Urothelium cell line (cell line): ENCODE measurements at places on chromosomes 6 and 20.

DNA sequence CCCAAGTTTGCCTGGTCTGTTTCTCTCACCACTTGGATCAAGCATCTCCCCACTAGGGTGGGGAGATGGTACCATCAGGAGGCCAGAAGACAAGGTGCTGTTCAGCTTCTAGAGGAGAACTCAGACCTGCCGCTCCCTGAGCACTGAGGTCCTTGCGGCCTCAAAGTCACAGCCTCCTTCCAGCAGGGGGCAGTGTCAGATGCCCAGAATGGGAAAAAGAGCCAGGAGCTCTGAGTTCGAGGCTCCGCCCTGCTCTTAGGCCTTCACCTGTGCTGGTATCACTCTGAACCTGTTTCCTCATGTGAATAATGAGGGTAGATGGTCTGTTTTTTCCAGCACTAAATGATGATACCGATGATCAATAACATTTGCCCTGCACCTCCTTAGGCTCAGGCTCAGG, 68.7 kb downstream of the TOX2 start:
- DNase-seq, result no peak

- no peak for DNase-seq
Observed at GRCh38 chr20:58044931-58045555, 183.4 kb downstream of the ANKRD60 start.

DNA sequence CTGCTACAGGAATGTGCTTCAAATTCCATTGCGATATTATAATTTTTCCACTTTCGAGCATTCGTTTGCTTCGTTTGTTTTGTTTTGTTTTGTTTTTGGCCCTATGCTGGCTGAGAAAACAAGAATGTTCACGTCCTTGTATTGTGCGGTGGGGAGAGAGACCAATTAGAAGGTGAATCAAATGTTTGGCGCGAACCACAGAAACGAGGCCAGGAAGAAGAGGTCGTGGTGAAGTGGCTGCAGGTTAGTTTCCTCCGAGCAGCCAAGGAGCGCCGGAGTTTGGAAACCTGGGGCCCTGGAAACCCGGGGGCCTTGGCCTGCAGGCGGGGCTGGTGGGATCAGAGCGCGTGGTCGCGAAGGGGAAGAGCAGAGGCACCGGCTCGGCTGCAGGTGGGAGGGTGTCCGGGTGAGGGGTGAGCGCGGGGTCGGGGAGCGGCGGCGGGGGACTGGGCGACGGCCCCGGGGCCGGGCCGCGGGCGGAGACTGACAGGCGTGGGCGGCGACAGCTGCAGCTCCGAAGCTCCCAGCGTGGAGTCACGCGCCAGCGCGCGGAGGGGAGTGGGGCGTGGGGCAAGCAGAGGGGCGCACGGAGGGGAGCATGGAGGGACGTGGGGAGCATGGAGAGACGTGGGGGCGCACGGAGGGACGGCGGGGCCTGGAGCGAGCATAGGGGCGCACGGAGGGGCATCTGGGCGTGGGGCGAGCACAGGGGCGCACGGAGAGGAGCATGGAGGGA, 141.5 kb upstream of the PDE10A start:
- DNase-seq, result peak; percentile 20

GRCh38 chr6:70124443-70124842, 178.4 kb downstream of the COL9A1 start:
- no peak for DNase-seq

GRCh38 chr6:157677235-157677634, 145.8 kb upstream of the SNX9 start:
- DNase-seq, result no peak

- DNase-seq, result peak; percentile 82
Observed at GRCh38 chr6:39865011-39865888, 69.0 kb downstream of the MOCS1 start.

- no peak for DNase-seq
Observed at GRCh38 chr6:12152023-12152970, 137.9 kb upstream of the EDN1 start.

- DNase-seq, result no peak
Observed at GRCh38 chr6:8549074-8549790, 113.9 kb upstream of the SLC35B3 start.

GRCh38 chr6:56220078-56220477, 27.3 kb downstream of the COL21A1 start:
- DNase-seq, result no peak

GRCh38 chr6:42979523-42980177, 669 bp upstream of the PEX6 start:
- peak; percentile 26 for DNase-seq

- DNase-seq, result no peak
Observed at GRCh38 chr20:57756213-57756612, 46.4 kb upstream of the PMEPA1 start.

GRCh38 chr6:139722530-139722929, 348.1 kb upstream of the CITED2 start:
- no peak for DNase-seq

GRCh38 chr6:490251-491037, 98.9 kb downstream of the IRF4 start:
- DNase-seq, result no peak

DNA sequence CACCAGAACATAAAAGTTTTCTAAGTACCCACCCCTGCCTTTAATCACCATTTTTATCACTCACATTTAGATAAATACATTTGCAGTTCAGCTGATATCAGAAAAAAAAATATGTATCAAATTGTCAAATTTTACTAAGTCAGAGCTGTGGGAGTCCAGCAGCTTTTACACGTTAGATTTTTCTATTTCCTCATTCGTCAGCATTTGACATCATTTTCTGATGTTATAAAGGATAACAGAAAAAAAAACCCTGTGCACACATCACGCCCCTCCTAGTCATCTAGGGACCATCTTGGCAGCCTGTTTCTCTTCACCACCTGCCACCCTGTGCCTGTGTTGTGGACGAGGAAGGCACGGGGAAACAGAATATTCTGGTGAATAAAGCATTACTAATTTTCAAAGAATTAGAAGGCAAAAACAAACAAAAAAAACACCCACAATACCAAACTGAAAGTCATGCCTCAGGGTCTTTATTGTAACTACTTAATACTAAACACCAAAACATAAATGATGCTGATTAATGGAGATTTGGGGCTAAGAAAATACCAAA, 12.4 kb downstream of the B4GALT5 start:
- no peak for DNase-seq

- no peak for DNase-seq
Observed at GRCh38 chr6:106101466-106101865, 15.3 kb downstream of the PRDM1 start.

DNA sequence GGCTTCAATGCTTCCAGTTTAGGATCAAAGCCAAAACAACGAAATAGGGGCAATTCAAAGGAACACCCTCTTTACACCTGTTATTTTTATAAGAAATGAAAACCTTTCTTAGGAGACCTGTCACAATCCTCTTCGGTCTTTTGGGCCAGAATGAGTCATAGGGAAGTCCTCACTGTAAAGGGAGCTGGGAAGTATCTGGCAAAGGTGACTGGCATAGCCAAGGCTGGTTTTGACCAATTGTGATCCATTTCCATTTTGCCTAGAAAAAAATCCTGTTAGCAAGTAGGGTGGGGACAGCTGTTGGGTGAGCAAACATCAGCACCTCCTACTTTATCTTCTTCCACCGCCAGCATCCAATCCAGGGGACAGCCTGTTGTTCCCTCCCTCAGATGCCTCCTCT, 343.2 kb upstream of the SULF2 start:
- DNase-seq, result peak; percentile 40

- no peak for DNase-seq
Observed at GRCh38 chr20:47127546-47127945, 229.0 kb downstream of the ZMYND8 start.

DNA sequence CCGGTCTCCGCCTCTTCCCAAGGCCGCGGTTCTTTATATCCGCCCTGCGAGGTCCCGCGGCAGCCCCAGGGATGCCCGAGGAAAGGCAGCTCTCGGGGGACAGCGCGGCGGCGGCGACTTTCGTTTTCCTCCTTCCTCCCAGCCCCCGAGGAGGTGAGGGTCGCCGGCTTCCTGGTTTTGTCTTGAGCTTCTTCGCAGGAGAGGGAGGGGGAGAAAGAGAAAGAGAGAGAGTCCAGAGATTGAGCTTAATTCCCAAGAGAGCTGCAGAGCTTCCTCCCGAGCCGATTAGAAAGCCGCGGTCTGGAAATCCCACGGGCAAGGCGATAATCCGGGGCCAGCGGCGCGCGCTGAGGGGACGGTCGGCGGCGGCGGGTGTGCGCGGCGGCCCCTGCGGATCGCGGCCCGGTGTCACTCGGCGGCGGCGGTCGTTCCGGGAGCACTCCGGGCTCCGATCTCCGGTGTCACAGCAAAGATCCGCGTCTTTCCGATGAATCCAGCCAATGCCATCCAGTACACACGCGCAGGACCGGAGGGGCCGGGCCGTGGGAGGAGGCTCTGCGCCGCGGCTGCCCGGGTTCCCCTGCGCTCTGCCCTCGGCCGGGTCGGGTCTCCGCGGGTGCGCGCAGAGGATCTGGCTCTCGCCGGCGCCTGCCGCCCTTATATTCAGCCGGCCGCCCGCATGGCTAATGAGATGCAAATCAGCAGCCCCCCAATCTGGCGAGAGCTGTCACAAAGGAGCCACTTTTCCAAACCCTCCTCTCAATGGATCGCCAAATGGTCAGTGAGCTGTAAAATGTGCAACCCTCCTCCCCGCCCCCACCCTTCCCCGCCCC, at the start of gene DLL1:
Gene DLL1, minus strand, starts transcription at position 783 of the 833 bp plus-strand sequence. CDS start 939 bp downstream, outside the sequence.
- peak; percentile 46 for DNase-seq

DNA sequence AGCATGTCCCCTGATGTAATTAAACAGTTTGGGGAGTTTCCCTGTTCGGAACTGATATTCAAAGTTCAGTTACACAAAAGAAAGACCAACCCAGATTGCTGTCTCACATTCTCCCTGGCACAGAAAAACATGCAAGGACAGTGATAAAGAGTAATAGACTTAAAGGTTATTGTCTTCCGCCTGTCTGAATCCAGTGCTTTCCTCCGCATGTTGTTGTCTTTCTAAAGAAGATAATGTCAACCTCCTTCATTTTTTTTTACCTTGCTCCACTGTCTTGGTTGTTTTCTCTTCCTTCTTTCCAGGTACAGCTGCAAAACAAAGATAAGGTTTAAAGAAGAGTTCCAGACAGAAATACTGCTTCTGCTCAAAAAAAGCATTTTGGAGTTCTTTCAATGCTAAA, 284.5 kb downstream of the TRDN start:
- no peak for DNase-seq
